ENCODE measurements at places on chromosomes 7 and 10.

GRCh38 chr10:49760789-49761188 lies 1.3 kb downstream of the OGDHL start:
- no peak for DNase-seq

DNA sequence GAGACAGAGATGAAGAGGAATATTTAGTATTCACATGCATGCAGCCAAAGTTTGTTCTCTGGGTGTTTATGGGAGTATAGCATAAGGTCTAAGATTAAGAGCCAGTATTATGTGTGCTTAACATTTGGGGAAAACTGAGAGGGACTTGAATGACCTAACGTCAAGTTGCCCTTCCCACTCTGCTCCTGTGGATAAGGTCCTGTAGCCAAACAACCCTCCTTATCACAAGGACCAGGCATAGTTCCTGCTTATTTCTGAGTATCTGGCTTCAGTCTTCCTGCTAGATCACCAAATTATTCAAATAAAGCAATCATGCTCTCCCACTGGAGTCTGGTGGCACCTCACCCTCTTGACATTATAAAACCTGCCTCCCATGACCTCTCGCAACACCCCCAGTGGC lies 137.9 kb upstream of the SEMA3E start:
- DNase-seq: no peak

- no peak for DNase-seq
Measured at GRCh38 chr10:133405844-133406527, 12.0 kb downstream of the MTG1 start.

- no peak for DNase-seq
Measured at GRCh38 chr7:143013473-143013872, 13.5 kb downstream of the OR9A2 start.

DNA sequence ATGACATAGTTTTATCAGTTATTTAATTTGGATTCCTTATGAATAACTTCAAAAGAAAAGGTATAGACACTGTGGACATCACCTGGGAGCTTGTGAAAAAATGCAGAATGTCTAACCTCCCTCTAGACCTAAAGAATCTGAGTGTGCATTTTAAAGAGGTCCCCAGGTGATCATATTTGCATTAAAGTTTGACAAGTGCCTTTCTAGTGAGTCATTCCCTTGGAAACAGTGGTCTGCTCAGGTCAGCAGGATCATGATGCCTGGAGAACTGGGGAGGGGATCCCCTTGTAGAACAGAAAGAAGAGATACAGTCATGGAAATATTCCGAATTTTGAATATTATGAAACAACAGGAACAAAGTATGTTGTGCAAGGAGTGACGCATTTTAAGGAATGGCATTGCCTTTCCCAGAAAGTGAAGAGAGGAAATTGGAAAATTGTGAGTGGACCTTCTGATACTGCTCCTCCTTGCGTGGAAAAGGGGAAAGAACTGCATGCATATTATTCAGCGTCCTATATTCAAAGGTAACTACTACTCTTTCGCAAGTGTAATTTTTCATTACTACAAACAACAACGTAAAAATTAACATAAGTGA lies 4.6 kb downstream of the STEAP2 start:
- no peak for DNase-seq

DNA sequence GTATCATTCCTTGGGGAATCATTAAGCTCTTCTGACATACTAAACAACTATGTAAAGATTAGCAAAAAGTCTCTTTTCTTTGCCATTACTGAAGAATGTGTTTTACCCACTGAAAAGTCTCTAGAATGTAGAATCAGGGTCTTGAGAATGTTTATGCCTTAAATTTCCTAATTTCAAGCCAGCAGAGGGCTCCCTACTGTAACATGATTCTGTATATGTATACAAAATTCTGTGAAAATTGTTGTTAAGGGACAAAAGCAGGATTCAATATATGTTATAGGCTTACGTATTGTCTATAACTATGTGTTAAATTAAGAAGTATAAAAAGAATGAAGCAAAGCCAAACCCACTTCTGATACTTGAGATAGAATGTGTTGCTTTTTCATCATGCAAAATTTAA lies 296.9 kb upstream of the DGKB start:
- no peak for DNase-seq

DNA sequence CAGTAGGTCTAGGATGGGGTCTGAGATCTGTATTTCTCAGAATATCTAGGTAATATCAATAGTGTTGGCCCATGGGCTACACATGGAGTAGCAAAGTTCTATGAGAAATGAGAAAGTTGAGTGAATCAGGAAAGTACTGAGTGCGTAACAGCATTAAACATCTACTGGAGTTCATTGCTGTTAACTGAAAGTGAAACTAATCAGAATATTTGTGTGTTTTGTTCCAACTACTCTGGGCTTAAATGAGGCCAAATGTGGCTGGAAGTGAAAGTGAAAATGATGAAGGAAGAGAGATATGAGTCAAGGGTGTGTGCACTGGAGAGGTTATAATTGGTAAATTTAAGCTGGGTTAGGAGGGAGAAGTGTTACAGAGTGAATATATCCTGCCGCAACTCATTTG lies 46.5 kb downstream of the TMEM106B start:
- DNase-seq: no peak

GRCh38 chr7:5767066-5767465 lies 14.4 kb downstream of the RNF216 start:
- DNase-seq: no peak

GRCh38 chr7:135512135-135512887 lies 2.4 kb upstream of the CNOT4 start:
- DNase-seq: no peak

GRCh38 chr7:127904670-127904985 lies 126.6 kb downstream of the LRRC4 start:
- no peak for DNase-seq

DNA sequence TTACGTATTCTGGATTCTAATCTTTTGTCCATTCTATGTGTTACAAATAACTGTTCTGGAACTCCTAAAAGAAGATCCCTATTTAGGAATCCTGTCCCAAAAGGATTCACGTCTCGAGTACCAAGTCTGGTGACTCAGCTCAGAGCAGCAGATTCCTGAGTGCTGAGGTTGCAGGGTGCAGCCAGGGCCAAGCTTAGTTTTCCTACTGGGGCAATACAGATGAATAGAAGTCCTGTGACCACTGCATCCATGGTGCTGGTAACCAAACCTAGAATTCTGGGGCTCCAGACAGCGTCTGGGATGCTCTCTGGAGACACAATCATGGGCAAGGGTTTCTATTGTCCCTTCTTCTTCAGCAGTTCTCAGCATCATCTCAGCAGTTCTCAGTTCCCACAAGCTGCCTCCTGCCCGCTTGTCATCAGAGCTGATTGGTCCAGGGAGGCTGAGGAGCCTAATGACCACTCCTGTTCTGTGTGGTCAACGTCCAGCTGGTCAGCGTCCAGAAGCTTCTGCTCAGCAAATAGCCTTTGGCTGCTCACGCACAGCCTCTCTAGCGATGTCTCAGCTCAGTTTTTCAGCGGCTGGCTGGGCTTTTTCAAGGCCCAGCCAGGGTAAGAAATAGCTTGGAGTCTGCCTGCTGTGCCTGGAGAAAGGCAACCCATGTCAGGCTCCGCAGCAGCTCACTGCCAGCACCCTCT lies 50.4 kb upstream of the C7orf33 start:
- DNase-seq: no peak

DNA sequence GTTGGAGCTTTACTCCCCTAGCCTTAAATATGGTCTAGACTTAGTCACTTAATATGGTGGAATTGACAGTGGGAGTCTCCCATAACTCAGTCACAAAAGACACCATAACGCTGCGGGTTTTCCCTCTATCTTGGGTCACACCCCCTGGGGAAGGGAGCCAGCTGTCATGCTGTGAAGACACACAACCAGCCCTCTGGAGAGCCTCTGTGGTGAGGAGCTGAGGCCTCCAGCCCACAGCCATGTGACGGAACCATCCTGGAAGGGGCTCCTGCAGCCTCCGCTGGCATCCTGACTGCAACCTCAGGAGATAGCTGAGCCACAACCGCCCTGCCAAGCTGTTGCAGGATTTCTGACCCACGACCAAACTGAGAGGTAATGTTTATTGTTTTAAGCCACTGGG lies 37.9 kb downstream of the PAXIP1 start:
- no peak for DNase-seq

DNA sequence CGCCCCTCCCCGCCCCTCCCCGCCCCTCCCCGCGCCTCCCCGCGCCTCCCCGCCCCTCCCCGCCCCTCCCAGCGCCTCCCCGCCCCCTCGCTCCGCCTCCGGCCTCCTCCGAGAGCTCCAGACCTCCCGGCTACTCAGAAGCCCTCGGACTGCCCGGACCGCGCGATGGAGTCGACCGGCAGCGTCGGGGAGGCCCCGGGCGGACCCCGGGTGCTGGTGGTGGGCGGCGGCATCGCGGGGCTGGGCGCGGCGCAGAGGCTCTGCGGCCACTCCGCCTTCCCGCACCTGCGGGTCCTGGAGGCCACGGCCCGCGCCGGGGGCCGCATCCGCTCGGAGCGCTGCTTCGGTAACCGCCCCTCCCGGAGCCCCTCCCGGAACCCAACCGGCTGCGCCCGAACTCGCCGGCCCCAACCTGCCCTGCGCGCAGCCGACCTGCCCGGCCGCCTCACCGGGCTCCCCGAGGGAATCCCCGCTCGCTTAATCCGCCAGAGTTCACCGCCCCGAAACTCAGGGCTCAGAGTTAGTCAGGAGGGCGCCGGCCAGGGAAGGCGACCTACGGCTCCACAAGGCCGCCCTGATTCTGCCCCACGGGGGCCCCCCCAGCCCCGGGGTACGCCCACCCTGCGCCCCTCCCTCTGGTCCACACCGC lies at the start of gene PAOX:
Gene PAOX (plus strand): TSS at position 111 of the 649 bp plus-strand sequence. CDS start 55 bp downstream, at position 166.
- no peak for DNase-seq

GRCh38 chr7:55128693-55129394 lies 110.0 kb downstream of the EGFR start:
- DNase-seq: no peak

DNA sequence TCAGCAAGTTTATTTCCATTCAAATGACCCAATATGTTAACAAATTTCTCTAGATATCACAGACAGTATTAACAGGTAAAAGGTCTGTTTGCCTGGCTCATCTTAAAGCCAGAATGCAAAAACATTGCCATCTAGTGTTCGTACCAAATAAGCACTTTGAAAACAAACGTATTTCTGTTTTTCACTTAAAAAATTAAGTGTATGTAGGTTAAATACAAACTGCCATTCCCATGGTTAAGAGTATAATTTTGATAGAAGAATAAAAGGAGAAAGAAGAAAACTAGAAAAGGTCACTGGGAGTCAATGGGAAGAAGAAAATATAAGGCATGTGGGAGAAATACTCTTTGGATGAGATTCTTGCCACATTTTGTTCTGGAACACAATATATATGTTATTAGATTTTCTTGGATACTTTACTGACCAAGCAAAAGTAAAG lies 51.0 kb downstream of the ORC5 start:
- no peak for DNase-seq

Measured in esophagus squamous epithelium (tissue), 5 donors.